CD4-positive, alpha-beta T cell treated with Interleukin-21 for 1 hour (primary cell): ENCODE measurements at places on chromosomes 12 and 14.
A peak's percentile ranks its signal among the peaks of the same experiment; 100 is the strongest.

GRCh38 chr12:44460261-44460660 is 415.9 kb downstream of the NELL2 start:
- DNase-seq: no peak

GRCh38 chr12:109729371-109729781 is 15.8 kb downstream of the FAM222A start:
- DNase-seq: no peak

GRCh38 chr12:52496590-52497071 is 3.6 kb upstream of the KRT6A start:
- DNase-seq: no peak

- DNase-seq: no peak
Measured at GRCh38 chr12:104263580-104264358, 39.8 kb upstream of the EID3 start.

DNA sequence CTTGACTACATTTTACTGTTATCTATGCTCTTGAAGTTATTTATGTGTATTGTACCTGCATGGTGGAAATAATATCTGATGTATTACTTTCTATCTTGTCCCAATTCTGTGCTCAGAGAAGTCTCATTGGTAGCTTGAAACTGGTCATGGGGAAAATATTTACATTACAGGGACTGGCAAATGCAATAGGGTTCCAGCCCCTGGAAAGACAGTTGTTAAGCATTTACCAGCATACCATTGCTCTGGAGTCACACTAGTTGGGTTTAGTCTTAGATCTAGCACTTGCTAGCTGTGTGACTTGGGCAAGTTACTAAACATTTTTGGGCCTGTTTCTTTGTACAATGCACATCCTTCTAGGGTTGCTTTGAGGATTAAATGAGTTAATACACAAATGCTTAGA is 86.3 kb upstream of the NRXN3 start:
- no peak for DNase-seq

GRCh38 chr12:96434107-96434506 is 33.9 kb upstream of the CDK17 start:
- peak; percentile 88 for DNase-seq

DNA sequence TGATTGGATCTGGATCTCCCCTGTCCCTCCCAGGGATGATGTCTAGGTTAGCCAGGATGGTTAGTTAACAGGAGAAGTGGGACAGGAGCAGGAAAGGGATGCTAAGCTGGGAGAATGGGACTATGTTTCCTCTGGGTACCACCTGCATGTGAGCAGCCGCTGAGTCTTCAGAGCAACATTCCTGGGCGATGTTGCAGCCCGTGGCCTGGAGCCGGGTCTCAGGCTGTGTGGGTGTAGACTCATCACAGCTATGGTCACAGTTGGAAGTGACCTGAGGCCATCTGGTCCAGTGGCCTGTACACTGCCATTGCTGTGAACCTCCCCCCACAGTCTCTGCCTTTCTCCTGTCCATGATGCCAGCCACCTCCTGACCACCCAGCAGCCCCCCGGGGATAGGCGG is 422.6 kb downstream of the DPF3 start:
- no peak for DNase-seq

DNA sequence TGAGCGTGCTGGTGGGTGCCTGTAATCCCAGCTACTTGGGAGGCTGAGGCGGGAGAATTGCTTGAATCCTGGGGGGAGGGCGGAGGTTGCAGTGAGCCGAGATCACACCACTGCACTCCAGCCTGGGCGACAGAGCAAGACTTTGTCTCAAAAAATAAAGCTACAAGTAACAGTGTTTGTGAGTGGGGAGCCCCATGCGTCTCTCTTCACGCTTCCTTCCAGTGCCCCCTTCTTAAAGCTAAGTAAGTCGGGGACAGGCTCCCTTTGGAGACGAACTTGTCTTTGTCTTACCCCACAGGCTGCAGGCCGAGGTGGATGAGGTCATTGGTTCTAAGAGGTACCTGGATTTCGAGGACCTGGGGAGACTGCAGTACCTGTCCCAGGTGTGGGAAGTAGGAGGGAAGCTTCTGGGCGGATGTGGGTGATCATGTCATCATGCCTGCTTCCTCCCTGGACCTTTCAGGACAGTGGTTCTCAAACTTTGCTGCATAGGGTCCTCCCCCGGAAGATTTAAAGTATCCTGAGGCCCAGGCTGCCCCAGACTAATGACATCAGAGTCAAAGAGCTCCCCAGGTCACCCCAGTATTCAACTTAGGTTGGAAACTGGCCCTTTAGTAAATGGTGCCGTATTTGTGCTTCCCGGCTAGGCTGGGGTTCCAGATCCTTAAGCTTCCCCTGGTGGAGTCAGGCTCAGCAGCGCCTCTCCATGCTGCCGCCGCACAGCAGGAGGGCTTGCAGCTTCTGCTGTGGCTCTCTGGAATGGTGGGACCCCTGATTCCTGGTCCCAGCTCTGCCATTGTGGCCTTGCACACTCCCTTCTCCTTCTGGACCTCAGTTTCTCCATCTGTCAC is 37.1 kb downstream of the CYP46A1 start:
- no peak for DNase-seq

GRCh38 chr14:21070083-21070609 is at the start of gene ARHGEF40:
Gene ARHGEF40, plus strand, starts transcription at chr14:21070304. Its CDS starts 93 bp downstream, at chr14:21070397.
- peak; percentile 46 for DNase-seq

GRCh38 chr12:130501821-130502220 is 164.1 kb downstream of the PIWIL1 start:
- DNase-seq: no peak

- DNase-seq: no peak
Measured at GRCh38 chr12:27506645-27507189, 17.3 kb upstream of the PPFIBP1 start.

DNA sequence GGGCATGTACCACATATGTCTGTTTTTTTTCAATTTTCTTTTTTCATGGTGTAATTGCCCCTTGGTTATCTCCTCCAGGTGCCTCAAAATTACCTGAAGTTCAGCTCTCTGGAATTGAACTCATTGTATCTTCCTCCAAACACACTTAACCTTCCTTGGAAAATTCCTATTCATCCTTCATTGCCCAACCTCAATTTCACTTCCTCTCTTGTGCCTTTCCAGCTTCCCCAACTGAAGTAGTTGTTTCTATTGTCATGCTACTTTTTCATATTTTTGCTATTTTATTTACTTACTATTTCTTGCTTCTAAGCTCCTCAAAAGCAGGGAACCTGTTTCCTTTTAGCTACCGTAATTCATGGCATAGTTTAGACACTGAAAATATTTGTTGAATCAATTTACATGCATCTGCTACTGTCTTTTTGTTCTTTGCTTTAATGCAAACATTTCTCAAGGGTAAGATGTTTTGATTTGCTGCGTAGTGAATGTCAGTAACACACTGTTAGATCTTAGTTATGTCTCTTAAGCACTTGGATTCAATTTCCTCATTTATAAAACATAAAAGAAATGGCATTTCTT is 37.0 kb upstream of the STXBP6 start:
- DNase-seq: no peak

DNA sequence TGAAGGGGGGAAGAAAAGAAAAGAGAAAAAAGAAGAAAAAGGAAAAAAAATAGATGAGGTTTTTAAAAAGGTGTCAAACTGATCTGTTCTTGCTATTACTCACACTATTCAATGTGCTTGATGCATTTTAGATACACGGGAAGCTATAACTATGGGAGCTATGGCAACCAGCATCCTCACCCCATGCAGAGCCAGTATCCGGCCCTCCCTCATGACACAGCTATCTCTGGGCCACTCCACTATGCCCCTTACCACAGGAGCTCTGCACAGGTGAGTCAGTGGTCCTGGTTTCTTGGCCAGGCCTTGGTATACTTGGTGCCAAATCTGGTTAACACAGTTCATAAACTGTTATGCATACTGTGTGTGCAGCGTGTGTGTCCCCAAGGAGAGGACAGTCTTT is 24.0 kb upstream of the RIC8B start:
- DNase-seq: peak; percentile 21

DNA sequence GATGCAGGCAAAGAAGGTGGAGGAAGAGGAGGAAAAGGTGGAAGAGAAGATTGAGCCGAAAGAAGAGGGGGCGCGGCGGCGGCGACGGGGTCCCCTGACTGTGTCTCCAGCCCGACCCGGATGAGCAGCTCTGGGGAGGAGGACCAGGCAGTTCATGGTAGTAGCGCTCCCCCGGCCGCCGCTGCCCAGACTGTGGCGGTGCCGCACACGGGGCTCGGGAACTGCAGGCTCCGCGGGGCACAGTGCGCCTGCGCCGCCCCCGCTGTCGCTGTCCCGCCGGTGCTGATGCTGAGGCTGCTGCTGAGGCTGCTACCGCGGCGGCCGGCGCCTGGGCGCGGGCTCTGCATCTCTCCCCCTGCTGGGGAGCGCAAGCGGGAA is at the start of gene KCNH5:
KCNH5 (minus strand) TSS at position 225 of the 378 bp plus-strand sequence. CDS start 272 bp downstream, outside the sequence.
- no peak for DNase-seq

DNA sequence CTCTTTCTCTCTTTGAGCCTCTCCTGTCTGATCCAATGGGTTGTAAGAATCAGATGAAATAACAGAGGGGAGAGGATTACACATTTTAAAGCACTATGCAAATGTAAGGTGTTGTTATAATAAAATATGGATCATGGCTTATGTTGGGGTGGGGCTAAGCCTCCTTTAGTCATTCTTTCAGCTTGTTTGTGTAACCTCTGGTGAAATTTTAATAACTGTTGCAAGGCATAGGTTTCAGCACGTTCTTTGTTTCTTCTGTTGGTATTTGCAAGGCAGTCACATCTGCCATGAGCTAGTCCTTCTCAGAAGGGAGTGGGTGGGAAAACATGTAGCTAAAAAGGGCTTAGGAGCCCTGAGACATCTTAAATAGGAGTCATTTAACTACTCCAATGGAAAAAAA is 74.8 kb upstream of the FRMD6 start:
- DNase-seq: no peak

- no peak for DNase-seq
Measured at GRCh38 chr12:104928036-104928745, 29.9 kb downstream of the SLC41A2 start.

GRCh38 chr12:48413388-48413787 is 59.0 kb upstream of the ANP32D start:
- no peak for DNase-seq

DNA sequence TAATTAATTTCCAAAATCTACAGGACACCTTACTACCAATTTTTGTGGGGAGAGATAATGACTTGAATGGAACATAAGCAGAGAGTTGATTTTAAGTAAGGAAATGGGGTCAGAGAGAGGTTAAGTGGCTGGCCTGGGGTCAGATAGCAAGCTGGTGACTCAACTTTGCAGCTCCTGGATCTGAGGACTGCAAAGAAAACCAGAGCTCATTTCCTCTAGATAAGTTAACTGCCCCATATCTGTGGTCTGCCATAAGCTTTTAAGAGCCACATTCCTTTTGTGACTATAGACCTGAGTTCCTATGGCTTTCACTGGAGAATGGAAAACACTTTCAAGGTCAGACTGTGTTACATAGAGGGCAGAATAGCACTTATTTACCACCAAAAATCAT is 201.2 kb upstream of the PRICKLE1 start:
- no peak for DNase-seq

DNA sequence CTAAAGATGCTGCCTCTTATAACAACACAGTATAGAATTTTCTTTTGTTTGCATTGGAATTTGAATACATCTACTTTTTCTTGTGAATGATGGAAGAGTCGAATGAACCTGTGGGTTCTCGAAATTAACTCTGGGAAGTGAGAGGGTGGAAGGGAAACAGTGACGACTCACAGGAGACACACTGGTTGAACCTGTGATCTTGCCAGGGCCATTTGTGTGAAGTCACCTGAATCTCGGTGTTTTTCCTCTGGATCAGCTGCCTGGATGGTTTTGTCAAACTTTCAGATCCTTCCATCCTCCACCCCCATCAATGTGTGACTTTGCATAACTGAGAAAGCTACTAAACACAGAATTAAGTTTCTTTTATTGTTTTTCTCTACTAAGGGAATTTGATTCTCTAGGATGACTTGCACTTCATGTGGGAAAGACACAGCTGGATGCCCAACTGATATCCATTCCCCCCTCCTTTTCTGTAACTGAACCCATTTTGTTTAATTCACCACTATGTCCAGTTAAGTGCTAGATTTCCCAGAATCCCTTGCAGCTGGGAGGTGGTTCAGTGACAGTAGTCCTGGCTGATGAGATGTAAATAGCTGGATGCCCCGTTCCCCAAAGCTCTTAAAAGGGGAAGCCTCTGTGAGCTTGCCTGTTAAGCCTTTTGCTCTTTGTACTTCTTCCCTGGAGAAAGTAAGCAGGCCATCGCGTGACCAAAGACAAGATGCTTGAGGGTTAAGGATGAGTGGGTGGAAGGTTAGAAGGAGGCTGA is 6.3 kb downstream of the PPFIBP1 start:
- no peak for DNase-seq

GRCh38 chr14:61562321-61563161 is 132.8 kb upstream of the HIF1A start:
- peak; percentile 32 for DNase-seq

GRCh38 chr12:96335270-96335669 is 65.0 kb downstream of the CDK17 start:
- DNase-seq: no peak

DNA sequence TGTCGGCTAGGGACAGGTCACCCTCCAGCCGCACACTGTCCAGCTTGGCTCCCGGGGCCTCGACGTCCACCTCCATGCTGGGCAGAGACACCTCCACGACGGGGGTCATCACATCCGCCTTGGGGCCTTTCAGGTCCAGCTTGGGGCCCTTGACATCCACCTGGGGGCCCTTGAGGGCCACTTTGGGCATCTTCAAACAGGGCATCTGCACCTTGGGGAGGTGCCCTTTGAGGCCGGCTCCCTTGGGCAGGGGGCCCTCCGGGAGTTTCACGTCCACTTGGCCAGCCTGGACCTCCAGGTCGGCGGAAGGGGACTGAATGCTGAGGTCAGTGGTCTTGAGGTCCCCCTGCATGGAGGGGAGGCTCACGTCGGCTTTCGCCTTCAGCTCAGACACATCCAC is 17.9 kb downstream of the PLD4 start:
- DNase-seq: no peak

GRCh38 chr12:133234971-133235370 is 706 bp downstream of the ANHX start:
- DNase-seq: no peak

GRCh38 chr14:80275208-80275850 is 64.0 kb upstream of the DIO2 start:
- DNase-seq: no peak

GRCh38 chr14:31465111-31465510 is 7.8 kb upstream of the DTD2 start:
- no peak for DNase-seq

- DNase-seq: peak; percentile 86
Measured at GRCh38 chr14:97458661-97459579, 661.7 kb downstream of the VRK1 start.

GRCh38 chr12:108133482-108133881 is 4.4 kb downstream of the WSCD2 start:
- DNase-seq: no peak

GRCh38 chr14:91059576-91060350 is 678 bp downstream of the RPS6KA5 start:
- peak; percentile 64 for DNase-seq

- DNase-seq: no peak
Measured at GRCh38 chr14:97903821-97904220, 1106.6 kb downstream of the VRK1 start.

GRCh38 chr12:109558374-109559199 is 14.7 kb downstream of the MMAB start:
- DNase-seq: no peak

- no peak for DNase-seq
Measured at GRCh38 chr14:62409626-62410300, 635.5 kb downstream of the KCNH5 start.
